Sigmoid colon (tissue), 7 donors: ENCODE measurements at places on chromosomes 1 and 21. TPM values are rescaled to one million over a fixed set of nuclear protein-coding genes. Genes with fewer than 3 reads are reported as not detected.

DNA sequence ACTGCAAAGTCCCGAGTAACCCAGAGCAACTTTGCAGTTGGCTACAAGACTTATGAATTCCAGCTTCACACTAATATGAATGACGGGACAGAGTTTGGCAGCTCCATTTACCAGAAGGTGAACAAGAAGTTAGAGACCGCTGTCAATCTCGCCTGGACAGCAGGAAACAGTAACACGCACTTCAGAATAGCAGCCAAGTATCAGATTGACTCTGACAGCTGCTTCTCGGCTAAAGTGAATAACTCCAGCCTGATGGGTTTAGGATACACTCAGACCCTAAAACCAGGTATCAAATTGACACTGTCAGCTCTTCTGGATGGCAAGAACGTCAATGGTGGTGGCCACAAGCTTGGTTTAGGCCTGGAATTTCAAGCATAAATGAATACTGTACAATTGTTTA lies 66.8 kb downstream of the ACBD6 start:
- DNase-seq: no peak

DNA sequence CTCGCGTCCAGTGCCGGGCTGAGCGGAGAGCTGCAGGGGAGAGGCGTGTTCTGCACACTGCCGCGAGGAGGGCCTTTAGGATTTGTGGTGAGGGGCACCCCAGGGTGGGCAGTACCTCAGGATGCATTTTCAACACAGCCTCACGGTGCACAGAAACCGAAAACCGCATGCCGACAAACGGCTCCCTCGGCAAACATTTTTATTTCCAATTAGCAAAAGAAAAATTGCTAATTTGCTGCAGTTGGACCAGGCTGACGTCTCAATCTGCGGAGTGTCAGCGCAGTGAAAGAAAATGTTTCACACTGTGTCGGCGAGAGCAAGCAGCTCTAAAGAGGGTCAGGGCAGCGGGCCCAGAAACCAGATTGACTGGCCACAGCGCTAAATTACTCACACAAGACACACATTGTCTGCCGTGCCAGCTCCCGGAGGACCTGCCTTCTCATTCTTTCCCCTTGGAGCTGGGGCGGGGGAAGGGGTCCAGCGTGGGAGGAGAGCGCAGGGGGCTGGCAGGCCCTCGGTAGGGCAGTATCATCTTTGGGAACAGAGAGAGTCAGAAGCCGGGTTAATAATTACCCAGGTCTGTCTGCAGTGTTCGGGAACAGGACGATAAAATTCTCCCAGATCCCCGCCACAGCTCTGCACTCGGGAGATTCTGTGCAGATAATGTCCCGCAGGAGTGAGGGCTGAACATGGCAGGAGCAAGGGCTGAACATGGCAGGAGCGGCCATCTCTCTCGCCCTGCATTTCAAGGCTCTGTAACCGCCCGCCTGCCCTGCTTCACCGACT lies 150.2 kb downstream of the PRDM16 start:
- DNase-seq: peak; percentile 78

DNA sequence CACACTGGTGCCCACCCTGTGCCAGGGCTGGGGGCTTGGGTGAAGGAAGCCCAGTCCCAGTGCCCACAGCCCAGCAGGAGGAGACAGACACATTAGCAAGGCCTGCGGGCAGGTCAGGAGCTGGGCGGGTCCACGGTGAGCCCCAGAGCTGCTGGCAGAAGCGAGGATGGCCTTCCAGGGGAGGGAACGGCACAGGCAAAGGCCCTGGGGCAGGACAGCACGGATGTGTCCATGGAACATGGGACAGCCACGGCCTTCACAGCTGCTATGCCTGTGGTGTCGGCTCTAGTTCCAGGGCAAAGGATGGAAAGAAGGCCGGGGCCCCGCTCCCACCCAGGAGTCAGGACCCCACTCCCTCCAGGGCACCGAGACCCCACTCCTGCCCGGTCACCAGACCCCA lies 165.0 kb upstream of the ARHGEF16 start:
- no peak for DNase-seq

- no peak for DNase-seq
These were observed 1244.1 kb upstream of the ADGRL4 start for GRCh38 chr1:80250573-80251168.

GRCh38 chr1:205510308-205510950 lies 6.0 kb downstream of the CDK18 start:
- no peak for DNase-seq

HSF2BP gene
- 0.81 TPM for total RNA-seq

PROX1 gene
- 6.4 TPM for total RNA-seq
